Fibroblast of pulmonary artery (primary cell): ENCODE measurements at places on chromosomes 6 and 20.
A peak's percentile ranks its signal among the peaks of the same experiment; 100 is the strongest.

GRCh38 chr6:3791526-3792203 is 40.2 kb upstream of the PXDC1 start:
- DNase-seq = no peak

- DNase-seq = no peak
Measured at GRCh38 chr6:161057103-161058091, 65.8 kb downstream of the MAP3K4 start.

GRCh38 chr6:83862776-83863471 is 3.4 kb downstream of the CYB5R4 start:
- no peak for DNase-seq

GRCh38 chr6:142569676-142570075 is 267.9 kb downstream of the ADGRG6 start:
- peak; percentile 7 for DNase-seq

- DNase-seq = peak; percentile 75
Measured at GRCh38 chr20:5786930-5787795, 37.0 kb downstream of the SHLD1 start.

GRCh38 chr6:11221623-11222384 is 10.7 kb downstream of the NEDD9 start:
- DNase-seq = peak; percentile 17

DNA sequence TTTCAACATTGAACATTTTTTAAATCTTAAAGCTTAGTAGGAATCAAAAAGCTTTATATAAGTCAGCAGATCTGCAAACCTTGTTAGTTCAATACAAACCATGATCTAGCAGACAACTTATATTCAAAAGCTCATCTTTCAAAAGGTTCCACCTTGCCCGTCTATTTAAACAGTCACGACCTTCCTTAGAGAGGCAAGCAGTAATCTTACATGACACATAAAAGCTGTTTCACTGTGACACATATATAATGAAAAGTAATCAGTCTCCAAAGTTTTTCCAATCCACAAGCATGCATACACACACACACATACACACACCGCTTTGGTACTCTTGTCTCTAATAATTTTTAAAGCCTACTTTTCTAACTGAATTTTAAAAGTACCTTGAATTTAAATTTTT is 12.9 kb downstream of the SOD2 start:
- DNase-seq = no peak

DNA sequence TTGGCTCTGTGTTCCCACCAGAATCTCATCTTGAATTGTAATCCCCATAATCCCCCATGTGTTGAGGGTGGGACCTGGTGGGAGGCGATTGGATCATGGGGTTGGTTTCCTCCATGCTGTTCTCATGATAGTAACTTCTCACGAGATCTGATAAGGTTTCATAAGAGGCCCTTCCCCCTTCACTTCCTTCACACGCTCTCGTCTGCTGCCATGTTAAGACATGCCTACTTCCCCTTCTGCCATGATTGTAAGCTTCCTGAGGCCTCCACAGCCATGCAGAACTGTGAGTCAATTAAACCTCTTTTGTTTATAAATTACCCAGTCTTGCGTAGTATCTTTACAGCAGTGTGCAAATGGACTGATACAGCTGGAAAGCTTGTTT is 90.0 kb downstream of the ELOVL5 start:
- no peak for DNase-seq

DNA sequence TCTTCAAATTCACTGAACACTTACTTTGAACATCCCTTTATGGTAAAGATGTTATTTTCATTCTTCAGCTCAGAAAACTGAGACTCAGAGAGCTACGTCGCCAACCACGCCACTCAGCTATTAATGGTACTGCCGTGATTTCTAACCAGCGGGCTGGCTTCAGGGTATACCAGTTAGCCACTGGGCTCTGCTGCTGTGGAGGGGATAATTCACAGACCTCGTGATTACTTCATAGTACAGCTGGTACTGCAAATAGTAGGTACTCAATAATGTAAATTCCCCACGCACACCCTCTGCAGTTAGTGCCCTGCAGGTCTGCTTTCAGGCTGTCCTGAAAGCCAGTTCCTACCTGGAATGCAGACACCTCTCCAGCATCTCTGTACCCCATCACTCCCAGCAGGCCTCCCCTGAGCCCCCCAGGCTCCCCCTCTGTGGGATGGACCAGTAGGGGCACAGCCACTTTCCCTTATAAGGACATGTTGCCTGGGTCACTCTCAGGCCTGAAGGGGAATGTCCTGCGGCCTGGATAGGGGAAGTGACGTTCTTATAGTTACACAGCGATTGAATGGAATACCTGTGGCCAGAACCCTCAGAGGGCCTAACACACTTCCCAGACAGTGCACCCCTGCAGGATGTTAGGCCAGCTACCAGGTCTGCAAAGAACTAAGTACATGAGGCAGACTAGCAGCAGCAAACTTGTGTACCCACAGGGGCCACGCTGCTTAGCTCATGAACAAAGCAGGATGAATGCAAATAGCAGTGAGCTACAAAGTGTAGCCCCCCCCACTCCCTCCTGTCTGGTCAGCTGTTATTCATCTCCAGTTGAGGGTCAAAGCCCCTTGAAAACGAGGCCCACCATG is 1.3 kb upstream of the OCSTAMP start:
- DNase-seq = no peak

DNA sequence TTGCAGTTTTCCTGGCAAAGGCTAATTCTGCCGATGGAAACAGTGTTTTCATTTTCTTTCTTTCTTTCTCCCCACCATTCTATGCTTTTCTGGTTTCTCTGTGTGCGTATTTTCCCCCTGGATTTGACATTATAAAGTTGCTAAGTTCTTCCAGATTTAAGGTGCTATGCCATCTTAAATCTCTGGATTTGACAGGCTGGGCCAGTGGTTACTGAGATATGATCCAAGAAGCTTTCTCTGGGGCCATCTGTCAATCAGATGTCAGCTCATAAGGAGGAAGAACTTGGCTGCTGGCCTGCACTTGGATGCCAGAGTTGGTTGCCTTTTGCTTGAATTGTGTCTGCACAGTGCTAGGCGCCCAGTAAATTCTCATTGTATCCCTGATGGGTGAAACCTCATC is 39.7 kb downstream of the SLC2A10 start:
- DNase-seq = no peak

- no peak for DNase-seq
Measured at GRCh38 chr6:84835340-84835739, 70.9 kb upstream of the TBX18 start.

DNA sequence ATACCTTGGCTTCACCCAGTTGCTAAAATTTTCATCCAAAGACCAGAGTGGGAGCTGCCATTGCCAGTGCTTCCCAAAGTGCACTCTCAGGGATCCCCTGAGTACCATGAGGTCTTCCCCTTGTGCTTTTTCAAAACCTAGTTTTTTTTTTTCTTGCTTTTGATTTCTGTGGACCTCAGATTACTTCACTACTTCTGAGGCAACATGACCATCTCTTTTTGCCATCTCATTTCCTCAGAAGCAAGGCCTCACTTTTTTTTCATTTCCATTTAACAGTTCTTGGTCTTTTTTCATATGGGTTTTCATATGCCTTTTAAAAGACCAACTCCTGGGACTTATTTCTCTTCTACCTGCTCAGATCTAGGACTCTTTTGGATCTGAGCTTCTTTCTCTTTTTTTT is 64.1 kb upstream of the MMS22L start:
- no peak for DNase-seq

- DNase-seq = peak; percentile 94
Measured at GRCh38 chr20:62407221-62407992, at the start of gene CABLES2. Gene CABLES2, minus strand, starts transcription at chr20:62407285. Its CDS starts 9 bp downstream, at chr20:62407276.

DNA sequence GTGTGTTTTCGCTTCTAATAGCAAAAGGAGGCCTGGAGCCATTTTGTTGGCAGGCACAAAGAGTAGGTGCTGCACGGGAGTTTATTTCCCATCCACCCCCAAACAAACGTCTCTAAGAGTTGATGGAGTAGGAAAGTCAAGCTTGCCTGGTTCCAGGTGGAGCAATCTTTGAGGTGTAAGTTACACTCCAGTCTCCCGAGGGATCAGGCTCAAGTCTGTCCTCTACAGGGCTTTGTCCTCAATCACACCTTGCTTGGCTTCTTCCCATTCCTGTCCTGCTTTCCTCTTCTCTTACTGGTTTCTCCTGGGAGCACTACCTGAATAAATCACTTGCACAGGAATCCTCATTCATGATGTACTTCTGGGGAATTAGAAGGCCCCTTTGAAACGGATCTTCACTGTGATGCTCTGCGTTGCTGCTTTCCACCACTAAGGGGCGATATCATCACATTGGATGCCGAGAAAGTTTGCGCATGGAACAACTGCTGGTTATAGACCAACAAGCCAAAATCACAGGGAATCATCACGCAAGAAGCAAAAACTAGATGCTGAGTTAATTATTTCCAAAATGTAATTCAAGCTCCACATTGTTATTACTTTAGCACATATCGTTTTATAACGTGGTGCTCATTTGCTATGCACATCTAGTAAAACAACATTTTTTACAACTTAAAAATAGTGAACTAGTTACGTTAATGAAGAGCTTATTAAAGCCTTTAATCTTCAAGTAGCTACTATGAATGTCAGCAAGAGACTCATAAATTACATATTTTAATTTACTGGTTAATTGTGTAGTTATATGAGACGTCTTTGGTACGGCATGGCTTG is 156.8 kb downstream of the DNAH8 start:
- DNase-seq = peak; percentile 61

- DNase-seq = no peak
Measured at GRCh38 chr6:170030821-170031471, 259.9 kb downstream of the DLL1 start.

DNA sequence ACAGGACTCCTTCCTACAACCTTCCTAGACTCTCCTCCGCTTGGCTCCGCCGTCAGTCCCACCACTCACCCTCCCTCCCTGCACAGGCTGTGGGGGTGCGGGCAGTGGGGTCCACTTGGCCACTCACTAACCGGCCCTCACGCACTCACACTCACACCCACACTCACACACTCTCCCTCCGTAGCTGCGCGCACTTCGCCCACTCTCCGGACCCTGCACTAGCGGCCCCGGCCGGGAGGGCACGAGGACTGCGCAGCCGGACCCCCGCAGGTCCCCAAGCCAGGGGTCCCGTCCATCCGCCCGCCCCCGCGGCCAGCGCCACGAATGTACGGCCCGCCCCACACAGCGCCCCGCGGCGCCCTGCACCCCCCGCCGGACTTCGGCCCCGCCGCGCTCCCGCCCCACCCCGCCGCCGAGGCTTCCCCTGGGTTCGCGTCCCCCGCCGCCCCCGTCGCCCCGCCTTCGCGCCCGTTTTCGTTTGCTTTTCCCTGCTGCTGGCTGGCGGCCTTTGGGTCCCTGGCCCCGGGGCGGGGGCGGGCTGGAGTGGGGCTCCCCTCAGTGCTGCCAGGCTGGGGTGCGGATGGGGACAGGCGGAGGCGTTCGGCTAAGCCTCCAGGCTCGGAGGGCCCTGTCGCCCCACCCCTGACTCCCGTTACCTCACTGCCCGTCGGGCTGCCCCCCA is 23.0 kb upstream of the SLC22A7 start:
- DNase-seq = no peak

GRCh38 chr6:71336901-71337300 is 48.3 kb downstream of the OGFRL1 start:
- DNase-seq = no peak

DNA sequence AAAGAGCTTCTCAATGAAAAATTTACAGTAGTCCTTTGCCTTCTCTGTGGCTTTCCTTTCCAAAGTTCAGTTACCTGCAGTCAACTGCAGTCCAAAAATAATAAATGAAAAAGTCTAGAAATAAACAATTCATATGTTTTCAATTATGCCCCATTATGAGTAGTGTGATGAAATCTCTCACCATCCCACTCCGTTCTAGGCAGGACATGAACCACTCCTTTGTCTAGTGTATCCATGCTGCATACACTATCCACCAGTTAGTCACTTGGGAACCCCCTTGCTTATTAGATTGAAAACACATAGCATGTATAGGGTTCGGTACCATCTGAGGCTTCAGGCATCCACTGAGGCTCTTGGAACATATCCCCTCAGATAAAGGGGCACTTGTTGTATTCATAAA is 80.6 kb upstream of the EYA4 start:
- DNase-seq = no peak

DNA sequence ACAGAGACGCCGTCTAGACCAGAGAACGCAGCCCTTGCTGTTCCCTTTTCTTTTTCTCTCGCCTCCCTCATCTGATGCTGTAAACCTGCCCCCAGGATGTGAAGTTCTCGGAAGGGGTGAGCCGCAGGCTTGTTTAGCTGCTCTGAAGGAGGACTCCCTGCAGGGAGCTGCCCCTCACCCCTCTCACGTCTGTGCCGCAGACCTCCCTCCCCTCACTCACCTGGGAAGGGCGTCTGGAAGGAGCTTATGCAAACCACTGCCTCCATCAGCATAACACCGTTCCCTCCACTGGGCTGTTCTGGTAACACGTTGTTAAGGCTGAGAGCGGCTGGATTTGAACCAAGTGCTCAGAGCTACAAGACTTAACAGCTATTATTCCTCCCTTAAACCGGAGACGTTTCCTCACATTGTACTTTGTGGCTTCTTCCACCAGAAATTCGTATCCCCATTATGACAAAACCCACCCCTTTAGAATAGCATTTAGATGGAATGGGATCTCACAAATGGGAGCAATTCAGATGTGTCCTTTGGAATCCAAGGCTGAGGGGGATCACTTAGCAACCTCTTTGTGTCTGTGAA is 99.8 kb downstream of the SMOC2 start:
- DNase-seq = no peak

DNA sequence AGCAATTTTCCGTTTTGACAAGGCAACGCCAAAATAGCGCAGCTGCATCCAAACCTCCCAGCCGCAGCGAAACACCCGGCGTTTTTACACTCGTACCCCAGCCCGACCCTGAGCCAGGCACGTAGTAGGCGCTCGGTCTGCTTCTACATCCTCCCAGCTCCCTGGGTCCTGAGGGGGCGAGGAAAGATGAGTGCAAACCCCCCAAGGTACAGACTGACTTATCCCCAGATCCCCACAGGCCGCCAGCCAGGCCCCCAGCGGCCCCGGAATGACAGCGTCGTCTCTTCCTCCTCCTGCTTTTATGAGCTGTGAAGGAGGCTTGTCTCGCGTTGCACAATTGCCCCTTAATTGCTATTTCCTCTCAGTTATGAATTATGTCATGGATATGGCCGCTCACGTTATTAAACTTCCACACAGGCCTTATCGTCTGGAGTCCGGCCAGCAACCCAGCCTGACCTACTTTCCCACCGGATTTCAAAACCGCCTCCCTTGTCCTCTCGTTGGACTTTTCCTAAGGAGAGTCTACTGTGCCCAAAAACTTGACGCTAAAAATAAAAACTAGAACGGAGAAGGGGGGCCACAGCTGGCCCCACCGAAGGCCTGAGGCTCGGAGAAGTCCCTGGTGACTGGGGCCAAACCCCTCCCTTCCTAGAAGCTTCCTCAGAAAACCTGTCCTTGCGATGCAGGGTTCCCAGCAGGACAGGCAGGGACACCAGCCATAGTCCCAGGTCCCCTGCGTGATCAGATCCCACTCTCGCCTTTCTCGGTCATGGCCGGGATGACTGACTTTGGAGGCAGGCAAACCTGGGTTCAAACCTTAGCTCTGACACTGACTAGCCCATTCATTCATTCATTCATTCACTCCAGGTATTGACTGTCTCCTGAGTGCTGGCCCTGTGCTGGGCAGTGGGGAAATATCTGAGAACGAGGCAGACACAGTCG is 130.9 kb upstream of the PTPN1 start:
- peak; percentile 97 for DNase-seq

DNA sequence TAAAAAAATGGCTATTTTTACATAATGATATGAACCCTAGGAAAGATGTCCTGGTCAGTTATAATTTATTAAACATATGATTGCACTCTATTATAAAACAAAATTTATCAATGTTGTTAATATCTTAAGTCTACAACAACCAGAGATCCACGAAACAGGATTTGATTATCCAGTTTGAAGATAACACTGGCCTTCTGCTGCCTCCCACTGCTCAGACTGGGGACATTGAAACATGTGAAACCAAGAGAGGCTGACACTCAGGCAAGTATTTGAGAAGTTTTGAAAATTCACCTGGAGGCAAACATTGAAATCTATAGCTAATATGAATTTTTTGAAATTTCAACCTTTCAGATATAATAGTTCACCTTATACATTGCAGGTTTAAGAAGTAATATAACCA is 219.3 kb upstream of the HSF2 start:
- DNase-seq = no peak
